Sigmoid colon (tissue), 7 donors: ENCODE measurements at places on chromosomes 5 and 9. TPM values are rescaled to one million over a fixed set of nuclear protein-coding genes. Genes with fewer than 3 reads are reported as not detected.

DNA sequence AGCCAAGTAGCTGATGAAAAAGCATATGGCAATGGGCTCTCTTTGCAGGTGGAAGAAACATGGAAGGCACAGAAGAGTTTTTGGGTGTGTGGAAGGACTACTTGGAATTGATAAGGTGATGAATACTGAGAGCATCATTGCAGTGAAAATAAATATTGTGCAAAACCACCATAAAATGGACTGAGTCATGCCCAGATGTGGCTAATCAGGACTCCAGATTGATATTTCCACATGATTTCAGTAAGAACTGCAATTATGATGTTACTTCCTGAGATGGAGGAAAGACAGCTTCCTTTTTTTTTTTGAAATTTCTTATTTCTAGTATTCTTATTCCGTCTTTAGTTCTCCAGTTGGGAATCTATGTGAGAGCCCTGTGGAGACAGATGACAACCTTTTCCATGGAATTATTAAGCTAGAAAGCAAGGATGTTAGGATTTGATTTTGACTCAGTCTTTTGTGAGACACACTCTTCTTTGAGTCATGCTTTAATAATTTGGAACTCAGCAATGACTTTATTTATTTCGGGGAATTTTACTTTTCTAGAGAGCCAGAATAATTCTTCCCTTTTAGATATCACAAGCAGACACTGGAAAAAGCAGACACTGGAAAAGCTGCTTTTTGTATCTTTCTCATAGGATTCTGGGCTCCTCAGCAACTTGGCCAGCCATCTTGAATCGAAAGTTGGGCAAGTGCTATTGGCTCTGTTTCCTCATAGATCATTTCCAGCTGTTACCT is 94.2 kb upstream of the VCAN start:
- no peak overlapping the region for H3K27ac ChIP-seq
- H3K27me3 ChIP-seq = no peaks in the 10 kb centered on the region
- H3K4me3 ChIP-seq = no peak overlapping the region
- H3K4me1 ChIP-seq = no peaks in the 10 kb centered on the region
- no peaks in the 10 kb centered on the region for H3K36me3 ChIP-seq

DNA sequence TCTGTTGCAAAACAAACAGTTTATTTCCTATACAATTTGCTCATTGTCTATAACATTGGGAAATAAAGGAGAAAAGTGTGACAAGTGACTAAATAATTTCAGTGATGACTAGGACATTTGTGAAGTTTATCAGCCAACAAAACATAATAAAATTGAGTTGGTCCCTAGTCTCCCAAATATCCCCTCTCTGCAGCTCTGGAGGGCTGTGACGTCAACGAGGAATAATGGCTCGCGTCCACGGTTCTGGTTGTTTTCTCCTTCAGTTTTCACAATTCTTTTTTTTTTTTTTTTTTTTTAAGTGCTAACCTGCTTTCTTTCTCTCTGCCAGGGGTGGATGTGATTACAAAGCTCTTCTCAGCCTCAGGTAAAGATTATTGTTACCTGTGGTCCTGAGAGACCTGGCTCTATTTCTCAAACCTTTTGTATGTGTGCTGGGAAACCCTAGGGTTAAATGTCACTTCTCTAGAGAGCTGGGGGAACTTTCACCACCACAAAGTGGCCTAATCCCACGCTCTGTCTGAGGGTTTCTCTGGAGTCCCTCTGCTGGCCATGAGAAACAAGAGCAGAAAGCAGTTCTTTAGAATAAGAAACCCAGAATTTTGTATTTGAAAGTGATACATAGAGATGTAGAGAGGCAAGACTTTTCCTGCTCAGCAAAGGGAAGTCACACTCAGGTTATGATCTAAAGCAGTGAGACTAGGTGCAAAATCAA is 36.2 kb upstream of the ANKRD55 start:
- H3K27me3 ChIP-seq = no peaks in the 10 kb centered on the region
- no peak overlapping the region for H3K4me3 ChIP-seq
- no peaks in the 10 kb centered on the region for H3K36me3 ChIP-seq
- DNase-seq = no peak
- no peaks in the 10 kb centered on the region for H3K4me1 ChIP-seq

GRCh38 chr5:137440795-137441194 is 58.3 kb downstream of the SPOCK1 start:
- peaks cover 18% of the 10 kb centered on the region for H3K4me1 ChIP-seq
- no peak for DNase-seq
- H3K4me3 ChIP-seq = no peak overlapping the region
- no peaks in the 10 kb centered on the region for H3K27me3 ChIP-seq

DNA sequence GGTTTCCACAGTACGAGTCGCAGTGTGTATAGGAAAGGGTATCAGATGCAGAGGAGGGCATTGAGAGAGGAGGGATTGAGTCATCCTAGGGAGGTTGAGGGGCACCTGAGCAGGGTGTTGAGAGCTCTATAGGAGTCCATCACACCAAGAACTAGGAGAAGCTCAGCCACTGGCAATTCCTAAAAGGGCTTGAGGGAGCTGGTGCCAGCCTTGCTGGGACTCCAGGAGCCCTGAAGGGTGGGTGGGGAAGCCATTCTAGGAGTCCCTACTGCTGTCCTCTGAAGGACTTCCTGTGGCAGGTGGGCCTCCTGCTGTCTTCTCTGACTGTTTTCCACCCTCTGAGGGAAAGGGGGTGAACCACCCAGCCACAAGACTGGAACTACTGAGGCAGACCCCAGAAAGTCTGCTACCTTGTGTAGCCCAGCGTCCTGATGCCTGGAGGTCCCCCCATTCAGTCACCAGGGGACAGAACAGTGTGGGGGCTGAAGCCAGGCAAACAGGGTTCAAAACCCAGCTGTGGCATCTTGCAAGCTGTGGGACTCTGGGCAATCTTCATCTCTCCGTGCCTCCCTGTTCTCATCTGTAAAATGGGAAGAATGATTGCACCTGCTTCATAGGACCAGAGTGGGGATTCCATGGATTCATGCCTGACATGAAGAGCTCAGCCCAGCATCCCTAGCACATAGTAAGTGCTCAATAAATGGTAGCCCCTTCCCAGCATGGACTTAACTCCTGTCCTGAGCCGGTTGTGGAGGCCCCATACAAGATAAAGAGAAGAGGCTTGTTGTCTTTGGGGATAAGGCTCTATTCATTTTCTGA is 149.5 kb downstream of the C9orf50 start:
- peaks cover 13% of the 10 kb centered on the region for H3K4me1 ChIP-seq
- no peak for DNase-seq
- no peak overlapping the region for H3K27ac ChIP-seq
- H3K27me3 ChIP-seq = no peaks in the 10 kb centered on the region

DNA sequence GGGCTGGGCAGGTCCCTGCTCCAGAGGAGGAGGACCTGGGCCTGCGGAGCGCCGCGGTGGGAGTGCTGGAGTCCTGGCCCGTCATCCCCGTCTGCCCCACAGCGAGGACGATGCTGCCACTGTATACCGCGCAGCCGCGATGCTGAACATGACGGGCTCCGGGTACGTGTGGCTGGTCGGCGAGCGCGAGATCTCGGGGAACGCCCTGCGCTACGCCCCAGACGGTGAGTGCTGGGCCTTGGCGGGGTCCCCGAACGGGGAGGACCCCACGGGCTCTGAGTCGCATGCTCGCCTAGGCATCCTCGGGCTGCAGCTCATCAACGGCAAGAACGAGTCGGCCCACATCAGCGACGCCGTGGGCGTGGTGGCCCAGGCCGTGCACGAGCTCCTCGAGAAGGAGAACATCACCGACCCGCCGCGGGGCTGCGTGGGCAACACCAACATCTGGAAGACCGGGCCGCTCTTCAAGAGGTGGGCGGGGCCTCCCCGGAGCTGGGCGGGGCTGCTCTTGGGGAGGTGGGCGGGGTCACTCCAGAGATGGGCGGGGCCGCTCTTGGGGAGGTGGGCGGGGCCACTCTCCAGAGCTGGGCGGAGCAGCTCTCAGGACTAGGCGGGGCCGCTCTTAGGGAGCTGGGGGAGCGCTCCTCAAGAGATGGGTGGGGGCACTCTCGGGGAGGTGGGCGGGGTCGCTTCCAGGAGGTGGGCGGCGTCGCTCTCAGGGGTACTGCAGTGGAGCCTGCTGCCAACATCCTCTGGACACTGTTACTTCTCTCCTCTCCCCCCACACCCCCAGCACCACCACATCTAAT is 13.1 kb downstream of the LRRC26 start:
- H3K36me3 ChIP-seq = no peaks in the 10 kb centered on the region
- H3K27me3 ChIP-seq = peaks cover 67% of the 10 kb centered on the region
- DNase-seq = no peak
- no peak overlapping the region for H3K27ac ChIP-seq

DNA sequence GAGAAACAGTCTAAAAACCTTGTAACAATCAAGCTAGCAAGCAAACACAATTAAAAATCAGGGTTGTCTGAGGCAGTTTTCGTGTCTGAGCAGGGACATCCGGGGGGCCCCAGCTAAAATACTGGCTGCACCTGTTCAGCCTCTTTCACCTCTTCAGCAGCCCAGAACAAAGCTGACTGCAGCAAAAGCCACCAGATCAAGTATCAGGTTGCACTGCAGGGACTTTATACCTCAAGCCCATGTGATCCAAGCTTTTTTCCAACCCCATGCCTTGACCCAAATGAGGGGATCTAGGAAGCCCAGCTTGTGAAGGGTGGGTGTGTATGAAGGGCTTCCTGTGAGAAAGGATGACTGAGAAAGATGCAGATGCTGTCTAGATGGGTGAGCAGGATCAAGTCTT is 133.4 kb downstream of the SEMA6A start:
- H3K36me3 ChIP-seq = peaks cover 20% of the 10 kb centered on the region
- H3K27ac ChIP-seq = no peak overlapping the region
- DNase-seq = no peak

- H3K4me3 ChIP-seq = no peak overlapping the region
- H3K27ac ChIP-seq = no peak overlapping the region
- H3K4me1 ChIP-seq = no peaks in the 10 kb centered on the region
- no peaks in the 10 kb centered on the region for H3K27me3 ChIP-seq
- no peaks in the 10 kb centered on the region for H3K36me3 ChIP-seq
Observed at GRCh38 chr9:4620057-4620765, 41.9 kb upstream of the PLPP6 start.

DNA sequence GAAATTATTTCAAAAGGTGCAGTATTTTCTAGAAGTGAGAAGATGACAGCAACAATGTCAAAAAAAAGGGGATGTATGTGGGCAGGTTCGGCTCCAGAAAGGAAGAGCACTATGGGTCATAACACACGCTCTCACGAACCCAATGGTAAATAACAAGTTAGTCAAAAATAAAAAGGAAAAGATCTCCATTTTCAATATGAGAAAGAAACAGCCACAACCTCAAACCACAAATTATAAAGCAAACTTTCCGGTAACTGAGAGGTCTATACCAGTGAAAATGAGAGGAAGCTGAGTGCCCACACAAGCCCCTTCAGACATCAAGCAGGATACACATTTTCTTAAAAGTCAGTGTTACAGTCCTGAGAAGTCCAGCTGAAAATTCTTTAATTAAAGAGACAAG is 398.5 kb upstream of the RPS23 start:
- H3K4me3 ChIP-seq = no peak overlapping the region
- no peaks in the 10 kb centered on the region for H3K4me1 ChIP-seq
- H3K27me3 ChIP-seq = no peaks in the 10 kb centered on the region
- H3K36me3 ChIP-seq = no peaks in the 10 kb centered on the region
- DNase-seq = no peak

DNA sequence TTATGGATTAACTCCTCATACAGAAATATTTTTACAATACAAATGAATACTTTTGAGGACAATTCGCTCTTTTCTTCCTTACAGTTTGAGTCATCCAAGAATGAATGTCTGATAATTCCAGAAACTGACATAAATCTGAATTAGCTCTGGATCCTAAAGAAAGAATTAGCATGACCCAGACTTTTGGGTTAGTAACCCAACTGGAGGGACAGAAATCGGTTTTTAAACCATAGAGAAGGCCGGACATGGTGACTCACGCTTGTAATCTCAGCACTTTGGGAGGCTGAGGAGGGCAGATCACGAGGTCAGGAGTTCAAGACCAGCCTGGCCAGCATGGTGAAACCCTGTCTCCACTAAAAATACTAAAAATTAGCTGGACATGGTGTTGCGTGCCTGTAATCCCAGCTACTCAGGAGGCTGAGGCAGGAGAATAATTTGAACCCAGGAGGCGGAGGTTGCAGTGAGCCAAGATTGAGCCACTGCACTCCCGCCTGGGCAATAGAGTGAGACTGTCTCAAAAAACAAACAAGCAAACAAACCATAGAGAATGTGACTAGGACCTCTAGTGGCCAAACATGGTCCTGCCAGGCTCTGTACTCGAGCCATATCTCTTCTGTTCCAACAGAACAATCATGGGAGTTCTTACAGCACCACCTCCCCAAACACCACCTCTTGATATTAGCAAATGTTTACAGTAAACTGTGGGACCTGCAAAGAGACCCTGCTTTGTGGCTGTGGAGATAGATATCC is 44.8 kb downstream of the LURAP1L start:
- no peak for DNase-seq
- H3K27me3 ChIP-seq = no peaks in the 10 kb centered on the region
- H3K4me3 ChIP-seq = no peak overlapping the region

DNA sequence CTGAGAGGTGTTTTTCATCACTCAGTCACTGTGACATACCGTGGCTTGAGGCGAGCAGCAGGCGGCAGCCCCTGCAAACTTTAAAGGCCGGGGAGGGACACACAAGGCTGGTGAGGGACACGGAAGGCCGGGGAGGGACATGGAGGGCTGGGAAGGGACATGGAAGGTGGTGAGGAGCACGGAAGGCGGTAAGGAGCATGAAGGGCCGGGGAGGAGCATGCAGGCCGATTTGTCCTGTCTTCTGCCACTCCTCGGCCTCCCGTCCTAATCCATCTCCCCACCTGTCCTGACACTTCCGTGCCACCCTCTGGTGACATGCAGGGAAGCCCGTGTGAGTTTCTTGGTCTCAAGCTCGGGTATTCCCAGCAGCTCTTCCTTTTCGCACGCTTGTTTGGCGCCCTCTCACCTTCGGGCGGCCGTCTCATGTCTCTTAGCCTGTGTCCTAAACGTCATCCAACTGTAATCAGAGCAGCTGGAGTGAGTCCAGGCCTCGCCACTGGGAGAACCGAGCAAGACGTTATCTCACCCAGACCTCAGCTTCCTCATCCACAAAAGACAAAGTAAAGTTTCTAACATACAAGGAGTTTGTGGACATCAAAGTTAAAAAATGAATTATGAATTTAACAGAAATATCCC is 126.5 kb downstream of the MRPL36 start:
- H3K36me3 ChIP-seq = no peaks in the 10 kb centered on the region
- DNase-seq = no peak
- no peaks in the 10 kb centered on the region for H3K4me1 ChIP-seq
- H3K4me3 ChIP-seq = no peak overlapping the region

DNA sequence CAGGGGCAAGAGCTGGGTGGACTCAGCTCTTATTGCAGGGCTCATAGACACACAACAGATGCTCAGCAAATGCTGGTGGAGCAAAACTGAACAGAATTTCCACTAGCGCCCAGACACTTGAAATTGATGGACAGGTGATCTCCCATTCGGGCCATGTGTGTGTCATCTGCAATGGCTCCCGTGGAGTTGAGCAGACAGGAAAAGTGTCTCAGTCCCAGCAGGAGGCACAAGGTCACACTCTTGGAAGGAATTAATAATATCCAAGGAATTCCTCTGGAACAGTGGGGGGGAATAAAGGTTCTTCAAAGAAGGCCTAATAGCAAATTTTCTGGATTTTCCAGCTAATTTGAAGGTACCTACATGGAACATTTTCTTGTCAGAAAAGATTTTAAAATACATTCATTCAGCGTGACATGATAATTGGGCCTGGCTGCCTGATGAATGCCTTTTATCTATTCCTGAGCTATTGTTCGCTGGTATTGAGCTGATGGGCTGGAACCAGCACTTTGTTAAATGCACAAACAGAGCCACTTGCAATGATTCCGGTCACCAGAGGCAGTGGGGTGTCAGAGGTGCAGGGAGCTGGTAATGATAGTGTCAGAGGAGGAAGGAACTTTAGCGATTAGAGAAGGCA is 31.5 kb upstream of the ALDH1B1 start:
- no peaks in the 10 kb centered on the region for H3K36me3 ChIP-seq
- no peak overlapping the region for H3K27ac ChIP-seq
- H3K4me3 ChIP-seq = no peak overlapping the region
- peaks cover 13% of the 10 kb centered on the region for H3K4me1 ChIP-seq

The CARTPT gene
- total RNA-seq = 16.3 TPM
